ENCODE measurements at places on chromosomes 5 and 9.

DNA sequence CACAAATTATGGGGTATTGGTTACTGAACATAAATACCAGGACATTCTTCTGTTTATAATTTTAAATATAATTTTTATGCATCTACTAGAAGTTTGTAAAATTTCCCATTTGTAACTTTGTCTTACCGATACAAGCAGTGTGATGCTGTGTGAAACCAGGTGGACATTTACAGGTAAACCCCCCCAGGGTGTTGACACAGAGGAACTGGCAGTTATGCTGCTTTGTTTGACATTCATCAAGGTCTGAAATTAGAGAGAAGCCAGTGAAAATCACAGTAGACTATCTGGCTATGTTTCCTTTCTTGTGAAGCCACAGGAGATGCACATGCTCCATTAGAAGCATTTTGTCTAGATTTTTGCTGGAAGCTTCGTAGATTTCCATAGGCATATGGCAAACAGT lies 190.9 kb downstream of the SLC12A2 start:
- DNase-seq = no peak

DNA sequence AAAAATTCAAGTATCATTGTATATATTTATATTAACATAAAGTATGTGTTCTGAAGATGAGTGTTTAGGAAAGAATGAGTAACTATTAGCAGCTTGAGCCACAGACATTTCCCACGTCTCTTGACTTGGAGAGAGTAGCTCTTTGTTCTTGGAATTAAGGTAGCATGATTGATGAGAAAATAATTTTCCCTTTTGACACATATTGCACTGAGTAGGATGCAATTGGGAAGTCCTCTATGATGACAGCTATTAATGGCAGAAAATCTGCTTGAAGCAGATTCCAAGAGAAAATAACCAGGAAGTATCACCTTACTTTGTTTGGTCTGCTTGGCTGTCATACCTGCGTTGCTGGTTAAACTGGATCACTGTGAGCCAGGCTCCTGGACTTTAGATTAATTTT lies 204.8 kb downstream of the TLE4 start:
- peak; percentile 66 for DNase-seq

- DNase-seq = no peak
Measured at GRCh38 chr5:66769839-66770617, 173.8 kb downstream of the MAST4 start.

GRCh38 chr9:134332266-134332665 lies 6.0 kb downstream of the RXRA start:
- DNase-seq = no peak

GRCh38 chr5:149794487-149794971 lies 64.4 kb downstream of the PPARGC1B start:
- DNase-seq = no peak

- no peak for DNase-seq
Measured at GRCh38 chr9:38284039-38284575, 108.4 kb upstream of the ALDH1B1 start.

DNA sequence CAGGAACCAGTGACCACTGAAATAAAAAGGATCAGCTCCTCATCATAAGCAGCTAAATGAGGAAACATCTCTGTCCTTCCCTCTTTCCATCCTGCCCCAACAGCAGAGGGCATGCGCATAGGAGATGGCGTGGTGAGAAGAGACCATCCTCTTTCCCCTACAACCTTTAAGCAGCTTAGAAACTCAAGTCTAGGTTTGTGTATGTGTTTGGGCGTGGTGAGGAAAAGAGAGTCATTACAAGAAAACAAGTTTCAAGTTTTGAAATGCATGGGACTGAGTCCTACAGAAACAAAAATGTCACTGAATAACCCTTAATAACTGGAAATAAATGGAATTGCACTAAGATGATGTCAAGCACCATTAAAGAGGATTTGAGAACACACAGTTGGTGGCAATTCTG lies 96.4 kb upstream of the IL12B start:
- no peak for DNase-seq

GRCh38 chr9:87698069-87698809 lies 27.7 kb upstream of the CTSL start:
- DNase-seq = no peak

GRCh38 chr5:113675166-113675565 lies 161.7 kb downstream of the YTHDC2 start:
- no peak for DNase-seq

- DNase-seq = peak; percentile 42
Measured at GRCh38 chr5:74948031-74948546, 81.9 kb upstream of the FAM169A start.

GRCh38 chr5:71932655-71933338 lies 174.5 kb upstream of the MAP1B start:
- peak; percentile 61 for DNase-seq

DNA sequence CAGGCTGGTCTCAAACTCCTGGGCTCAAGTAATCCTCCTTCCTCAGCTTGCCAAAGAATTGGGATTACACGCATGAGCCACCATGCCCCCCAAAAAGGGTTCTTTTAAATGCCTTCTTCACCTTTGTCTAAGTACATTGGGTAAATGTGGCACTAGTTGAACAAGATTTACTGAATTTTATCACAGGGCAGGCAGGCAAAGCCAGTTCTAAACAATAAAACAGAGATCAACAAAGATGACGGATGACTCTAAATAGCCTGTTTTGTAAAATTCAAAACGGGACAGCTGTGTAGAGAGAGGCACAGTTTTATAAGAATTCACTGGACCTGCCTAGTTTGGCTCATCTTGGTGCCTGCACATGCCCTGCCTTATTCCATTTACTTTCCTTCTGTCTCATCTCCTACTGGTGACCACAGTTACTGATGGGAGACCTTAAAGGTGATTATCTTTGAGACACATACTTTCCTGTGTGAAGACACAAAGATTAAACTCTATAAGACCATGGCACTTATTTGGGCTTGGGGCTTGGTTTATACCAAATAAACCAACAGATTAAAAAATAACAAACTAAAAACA lies 149.6 kb upstream of the DMRT1 start:
- DNase-seq = no peak

- no peak for DNase-seq
Measured at GRCh38 chr9:132595319-132595718, 12.9 kb downstream of the BARHL1 start.

- no peak for DNase-seq
Measured at GRCh38 chr5:173793648-173794548, 94.3 kb upstream of the CPEB4 start.

DNA sequence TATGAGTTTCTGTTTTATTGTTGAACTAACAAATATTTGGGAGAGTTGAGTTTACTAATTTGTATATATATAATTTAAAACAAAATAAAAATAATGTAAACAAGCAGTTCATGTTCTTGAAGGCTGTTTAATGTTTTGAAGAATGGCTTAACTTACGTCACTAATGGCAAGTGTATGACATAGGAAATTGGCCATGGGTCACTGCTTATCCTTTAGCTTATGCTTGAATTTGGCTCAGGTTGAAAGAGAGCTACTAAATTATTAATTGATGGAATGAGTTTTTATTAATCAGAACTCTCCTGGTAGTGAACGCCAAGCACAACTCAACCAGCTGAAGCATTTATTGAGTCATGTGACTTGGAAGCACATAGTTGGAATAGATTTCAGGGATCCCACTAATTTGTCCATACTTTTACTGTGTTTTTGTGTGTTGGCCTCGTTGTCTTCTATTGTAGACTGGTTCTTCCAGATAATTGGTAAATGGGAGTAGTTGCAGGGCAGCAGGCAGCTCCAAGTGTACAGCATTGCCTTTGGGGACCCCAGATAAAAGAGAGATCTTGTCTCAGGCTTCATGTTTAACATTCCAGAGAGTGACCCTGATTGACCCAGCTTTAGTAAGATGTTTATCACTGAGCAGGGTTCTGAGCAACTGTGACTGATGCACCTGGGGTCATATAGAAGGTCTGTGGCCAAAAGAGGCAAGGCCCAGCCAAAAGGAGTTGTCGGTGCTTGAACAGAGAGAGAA lies 13.5 kb downstream of the C5orf58 start:
- DNase-seq = no peak

DNA sequence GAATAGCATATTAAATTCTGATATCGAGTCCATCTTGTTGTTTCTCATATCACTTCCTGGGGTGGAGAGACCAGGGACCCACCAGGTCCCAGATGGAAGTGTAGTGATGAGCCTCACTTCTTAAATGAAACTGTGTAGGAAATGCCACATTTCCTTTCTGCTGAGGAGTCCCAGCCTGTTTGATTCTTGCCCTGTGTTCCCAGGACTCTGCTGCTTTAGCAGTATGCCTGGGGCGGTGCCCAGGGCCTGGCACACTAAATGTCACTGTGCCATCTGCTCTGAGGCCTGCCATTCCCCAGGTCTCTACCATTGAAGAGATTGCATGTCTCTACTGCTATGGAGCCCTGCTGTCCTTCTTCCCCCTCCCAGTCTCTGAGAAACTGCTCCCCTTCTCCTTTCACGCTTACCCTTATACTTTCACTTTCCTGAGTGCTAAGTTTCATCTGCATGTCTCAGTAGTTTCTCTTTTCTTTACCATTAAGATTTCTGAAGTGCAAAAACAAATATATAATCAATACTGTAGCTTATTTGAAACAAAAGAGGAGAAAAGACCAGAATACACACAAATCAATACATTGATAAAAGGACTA lies 260.4 kb downstream of the GABRB2 start:
- no peak for DNase-seq

DNA sequence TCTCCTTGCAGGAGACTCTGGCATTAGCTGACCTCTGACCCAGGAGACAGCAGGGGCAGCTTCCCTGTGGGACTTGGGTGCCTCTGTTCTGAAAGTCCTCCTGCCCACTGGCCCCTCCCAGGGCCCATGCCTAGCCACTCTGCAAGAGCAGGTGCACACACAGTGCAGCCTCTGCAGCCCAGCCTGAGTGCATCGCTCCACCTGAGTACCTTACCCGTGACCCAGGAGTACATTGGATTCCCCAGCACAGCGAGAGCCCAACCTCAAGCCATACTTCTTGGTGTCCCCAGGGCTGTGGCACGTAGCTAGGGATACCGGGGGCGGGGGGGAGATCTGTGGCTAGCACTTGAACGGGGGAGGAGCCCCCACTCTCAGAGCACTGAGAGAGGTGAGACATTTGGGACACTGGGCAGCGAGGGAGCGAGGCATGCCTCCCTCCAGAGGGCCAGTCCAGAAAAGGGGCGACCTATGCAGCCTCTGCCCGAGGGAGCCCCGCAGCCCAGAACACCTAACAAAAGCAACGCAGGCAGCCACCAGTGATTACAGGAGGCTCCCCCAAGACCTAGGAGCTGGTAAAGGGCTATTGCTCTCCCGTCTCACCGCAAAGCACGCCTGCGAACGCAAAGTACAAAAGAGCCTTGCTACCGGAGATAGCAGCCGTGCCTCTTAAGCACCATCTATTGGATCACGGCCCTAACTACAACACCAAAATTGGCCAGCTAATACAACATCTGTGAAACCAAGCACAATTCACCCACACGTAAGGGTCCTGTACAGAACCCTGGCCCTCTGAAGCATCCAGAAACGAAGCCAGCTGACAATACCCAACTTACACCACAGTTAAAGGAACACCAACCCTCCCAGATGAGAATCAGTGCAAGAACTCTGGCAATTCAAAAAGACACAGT lies 826 bp upstream of the PRDM9 start:
- DNase-seq = peak; percentile 4

DNA sequence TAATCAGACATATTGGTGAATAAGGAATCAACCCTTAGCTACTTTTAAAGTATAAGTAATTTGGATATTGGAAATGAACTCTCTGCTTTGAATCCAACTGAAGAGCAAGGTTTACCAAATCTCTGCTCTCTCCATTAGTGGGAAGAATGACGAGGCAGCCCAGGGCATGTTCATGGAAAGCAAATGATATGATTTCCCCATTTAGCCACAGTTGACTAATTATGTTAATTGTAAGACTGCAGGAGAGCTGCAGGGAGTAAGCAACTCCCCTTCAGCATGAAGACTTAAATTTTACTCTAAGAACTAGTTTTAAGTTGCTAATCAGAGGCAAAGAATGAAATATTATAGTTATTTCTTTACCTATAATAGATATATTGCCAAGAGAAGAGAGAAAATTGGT lies 194.3 kb upstream of the CD180 start:
- DNase-seq = no peak

- DNase-seq = no peak
Measured at GRCh38 chr5:69341520-69342161, 9.0 kb upstream of the CCDC125 start.

- DNase-seq = no peak
Measured at GRCh38 chr5:401146-402034, 41.6 kb upstream of the EXOC3 start.

- DNase-seq = no peak
Measured at GRCh38 chr5:59693492-59694309, 199.8 kb downstream of the PDE4D start.

DNA sequence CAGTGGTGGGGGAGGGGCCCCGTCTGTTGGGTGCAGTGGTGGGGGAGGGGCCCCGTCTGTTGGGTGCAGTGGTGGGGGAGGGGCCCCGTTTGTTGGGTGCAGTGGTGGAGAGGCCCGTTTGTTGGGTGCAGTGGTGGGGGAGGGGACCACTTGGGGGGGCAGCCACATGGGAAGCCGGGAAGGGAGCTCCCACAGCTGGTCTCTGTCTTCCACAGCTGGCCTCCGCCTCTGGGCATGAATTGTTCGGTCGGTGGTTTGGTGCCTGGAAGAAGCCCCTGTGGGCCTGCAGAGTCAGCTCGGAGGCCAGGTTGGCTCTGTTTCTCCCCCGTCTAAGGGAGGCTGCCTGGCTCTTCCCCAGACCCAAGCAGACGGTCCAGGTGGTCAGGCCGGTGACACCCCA lies 69.3 kb downstream of the COL5A1 start:
- no peak for DNase-seq

- DNase-seq = no peak
Measured at GRCh38 chr9:73531658-73532057, 380.0 kb downstream of the ANXA1 start.

DNA sequence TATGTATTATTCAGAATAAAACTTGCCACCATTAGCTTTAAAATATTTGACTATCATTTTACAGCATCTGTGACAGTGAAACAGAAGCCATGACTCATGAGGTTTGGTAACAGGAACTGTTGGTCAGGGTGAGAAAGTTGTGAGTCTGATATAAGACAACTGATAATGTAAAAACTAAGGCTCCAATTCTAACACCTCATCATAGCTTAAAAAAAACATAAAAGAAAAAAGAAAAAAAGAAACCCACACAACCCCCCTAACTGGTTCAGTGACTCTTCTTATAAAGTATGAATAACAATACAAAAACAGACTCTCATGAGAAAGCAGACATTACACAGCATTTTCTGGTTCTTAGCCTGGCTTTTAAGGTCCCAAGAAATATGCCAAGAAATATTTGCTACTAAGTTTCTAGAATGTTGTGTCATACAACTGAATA lies 85.8 kb downstream of the MRPS27 start:
- peak; percentile 88 for DNase-seq

DNA sequence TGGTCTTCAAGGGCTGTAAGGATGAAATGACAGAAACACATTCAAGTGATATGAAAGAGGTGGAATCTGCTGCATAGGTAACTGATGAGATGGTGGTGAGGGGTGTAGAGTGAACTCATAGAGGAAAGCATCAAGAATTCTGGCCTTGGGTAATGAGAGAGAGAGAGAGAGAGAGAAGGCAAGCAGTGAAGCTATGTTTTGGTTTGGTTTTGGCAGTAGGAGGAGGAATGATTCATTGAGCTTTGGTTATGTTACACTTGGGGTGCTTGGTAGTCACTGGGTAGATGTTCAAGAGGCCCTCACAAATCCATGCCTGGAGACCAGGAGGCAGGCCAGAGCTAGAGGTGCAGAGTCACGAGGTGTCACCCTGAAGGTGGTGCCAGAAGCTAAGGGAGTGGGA lies 89.5 kb downstream of the EGFLAM start:
- peak; percentile 17 for DNase-seq

Measured in iris pigment epithelial cell (primary cell).